Caki2 (cell line): ENCODE measurements at places on chromosomes 5 and 9. TPM values are rescaled to one million over a fixed set of nuclear protein-coding genes. Genes with fewer than 3 reads are reported as not detected.

- DNase-seq = no peak
These were observed 157.1 kb upstream of the CDH6 start for GRCh38 chr5:31036411-31036810.

DNA sequence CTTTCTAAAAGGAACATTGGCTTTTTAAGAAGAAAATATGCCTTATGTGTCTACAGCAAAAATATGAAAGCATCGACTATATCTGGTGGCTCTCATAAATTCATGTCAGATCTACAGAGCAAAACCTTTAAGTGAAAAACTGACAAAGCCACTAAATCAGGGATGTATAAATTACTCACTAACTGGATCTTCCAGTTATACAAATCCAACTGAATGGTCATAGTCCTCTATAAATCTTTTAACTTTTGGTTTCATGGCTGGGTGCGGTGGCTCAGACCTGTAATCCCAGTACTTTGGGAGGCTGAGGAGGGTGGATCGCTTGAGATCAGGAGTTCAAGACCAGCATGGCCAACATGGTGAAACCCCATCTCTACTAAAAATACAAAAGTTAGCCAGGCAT is 29.2 kb upstream of the GZMA start:
- no peak for DNase-seq

GRCh38 chr5:83434946-83435345 is 36.6 kb upstream of the VCAN start:
- DNase-seq = no peak

GRCh38 chr5:74464512-74465209 is 175.9 kb downstream of the ENC1 start:
- DNase-seq = no peak

DNA sequence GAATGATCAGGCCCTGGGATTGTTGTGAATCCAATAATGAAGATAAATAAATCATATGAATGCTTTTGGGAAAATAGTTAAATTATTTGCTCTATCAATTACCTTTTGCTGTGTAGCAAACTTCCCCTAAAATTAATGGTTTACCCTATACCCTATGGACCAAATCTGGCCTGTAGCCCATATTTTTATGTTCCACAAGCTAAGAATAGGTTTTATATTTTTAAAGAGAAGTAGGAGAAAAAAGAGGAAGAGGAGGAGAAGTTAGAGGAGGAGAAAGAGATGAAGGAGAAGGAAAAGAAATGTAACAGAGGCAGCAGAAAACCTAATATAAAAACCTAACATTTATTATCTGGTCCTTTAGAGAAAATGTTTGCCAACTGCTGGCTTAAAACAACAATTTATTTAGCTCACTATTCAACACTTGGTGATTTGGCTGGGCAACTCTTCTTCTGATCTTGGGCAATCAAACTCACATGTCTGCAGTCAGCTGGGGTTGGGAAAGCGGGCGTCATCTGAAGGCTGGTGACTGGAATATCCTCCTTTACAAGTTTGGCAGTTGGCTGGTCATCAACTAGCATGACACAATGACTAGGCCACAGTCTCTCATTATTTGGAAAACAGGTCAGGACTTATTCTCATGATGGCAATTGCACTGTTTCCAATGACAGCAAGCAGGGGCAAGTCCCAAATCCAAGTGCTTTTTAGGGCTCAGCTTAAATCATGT is 522.9 kb downstream of the RASEF start:
- no peak for DNase-seq

GRCh38 chr9:134802216-134802795 is 78.3 kb upstream of the FCN2 start:
- DNase-seq = no peak

DNA sequence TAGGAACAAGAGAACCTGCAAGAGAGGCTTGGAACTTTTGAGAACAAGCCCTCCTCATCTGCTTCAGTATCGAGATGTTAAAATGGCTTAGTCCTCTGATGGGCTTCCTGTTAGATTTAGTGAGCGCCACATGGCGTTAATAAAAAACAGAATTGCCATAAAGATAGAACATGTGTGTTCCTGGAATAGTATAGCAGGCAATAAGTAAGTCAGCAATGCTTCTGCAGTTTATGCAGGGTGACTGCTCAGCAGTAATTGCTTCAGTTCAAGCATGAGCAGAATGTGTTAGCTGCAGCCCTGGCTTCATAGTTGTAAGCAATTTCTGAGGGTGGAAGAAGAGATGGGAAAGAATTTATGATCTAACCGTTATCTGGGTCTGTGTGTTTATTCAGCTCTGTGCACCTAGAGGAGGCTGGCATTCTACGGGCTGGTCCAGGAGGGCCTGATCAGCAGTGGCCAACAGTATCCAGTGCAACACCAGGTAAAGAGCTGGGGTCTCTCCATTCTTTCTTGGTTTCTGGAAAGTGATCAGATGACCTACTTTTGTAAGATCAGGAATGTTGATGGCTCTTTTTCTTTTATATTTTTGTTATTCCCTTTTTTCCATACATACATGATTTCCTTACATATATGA is 15.9 kb downstream of the PCDHAC2 start:
- no peak for DNase-seq

Gene HTR4
- total RNA-seq = not detected in 2 replicates

Gene ANXA1
- total RNA-seq = 715 and 779 TPM in 2 replicates
